ENCODE measurements at places on chromosomes 1 and 21.

DNA sequence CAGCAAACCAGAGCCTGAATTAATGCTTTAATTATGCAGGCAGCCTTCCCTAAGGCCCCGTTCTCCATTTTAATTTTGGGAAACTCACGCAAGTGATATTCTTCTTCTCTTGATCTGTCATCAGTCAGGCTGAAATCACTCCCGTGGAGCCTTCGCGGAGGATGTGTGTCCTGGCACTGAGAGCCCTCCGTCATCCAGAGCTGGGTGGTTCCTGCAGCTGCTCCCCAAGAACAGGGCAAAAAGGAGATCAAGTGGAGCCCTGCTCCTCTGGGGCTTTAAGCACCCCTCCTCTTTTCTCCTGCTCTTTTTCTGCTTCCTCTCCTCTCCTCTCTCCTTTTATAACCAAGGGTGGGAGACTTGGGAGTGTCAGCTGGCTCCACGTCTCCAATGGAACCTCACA is 133.2 kb upstream of the CACNA1E start:
- no peak for DNase-seq

DNA sequence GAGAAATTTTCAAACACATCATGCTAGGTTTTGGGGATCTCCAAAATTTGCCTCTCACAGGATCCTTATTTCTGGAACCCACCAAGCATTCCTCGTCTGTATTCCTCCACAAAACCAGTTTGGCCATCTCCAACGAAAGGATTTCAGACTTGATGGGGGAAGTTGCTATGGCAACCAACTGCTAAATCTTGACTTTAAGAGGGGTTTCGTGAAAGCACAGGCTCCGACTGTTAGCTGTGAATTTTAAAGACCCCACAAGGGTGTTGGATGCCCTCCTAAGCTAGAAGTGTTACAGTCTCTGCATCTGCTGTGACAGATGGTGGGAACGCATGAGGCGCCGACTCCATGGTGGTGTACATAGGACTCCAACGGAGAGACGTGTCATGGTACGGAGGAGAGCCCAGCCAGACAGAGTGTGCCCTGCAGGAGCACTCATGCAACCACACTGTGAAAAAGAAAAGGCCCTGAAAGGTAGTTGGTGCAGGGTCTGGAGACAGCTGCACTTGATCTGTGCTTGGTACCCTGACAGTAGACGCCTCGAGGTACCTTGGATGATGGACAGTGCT is 147.1 kb downstream of the ASTN1 start:
- no peak for DNase-seq

DNA sequence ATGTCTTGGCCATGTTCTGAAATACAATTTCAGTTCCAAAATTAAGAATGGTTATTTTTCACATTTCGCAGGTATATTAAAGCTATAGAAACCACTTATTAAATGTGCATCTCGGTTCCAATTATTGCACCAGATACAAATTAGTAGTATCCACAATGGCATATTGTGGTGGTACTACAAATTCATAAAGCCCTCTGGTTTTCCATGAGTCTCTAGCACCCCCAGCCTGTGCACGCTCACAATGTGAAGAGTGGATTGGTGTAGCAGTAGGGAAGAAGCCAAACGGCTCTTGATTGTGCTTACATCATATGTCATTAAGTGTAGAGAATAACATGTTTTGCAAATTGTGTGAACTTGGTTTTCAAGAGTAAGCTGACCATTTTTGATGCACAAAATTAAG is 1.9 kb upstream of the BRINP3 start:
- no peak for DNase-seq

DNA sequence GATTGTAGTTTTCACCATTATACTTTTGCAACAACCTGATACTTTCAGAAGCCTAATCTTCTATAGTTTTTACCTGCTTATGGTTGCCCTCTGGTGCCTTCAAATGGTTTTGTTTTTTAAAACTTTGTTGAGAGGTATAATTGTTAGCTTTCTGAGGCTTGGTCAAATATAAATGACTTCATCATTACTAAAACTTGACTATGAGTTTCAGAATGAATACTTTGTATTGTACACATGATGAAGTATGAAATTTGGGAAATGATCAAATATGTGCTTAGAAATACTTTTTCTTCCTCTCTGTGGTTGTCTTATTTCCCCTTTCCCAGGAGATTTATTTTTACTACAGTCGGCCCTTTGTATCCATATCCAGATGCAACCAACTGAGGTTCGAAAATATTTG is 151.8 kb upstream of the B3GALT2 start:
- no peak for DNase-seq

GRCh38 chr1:20322081-20322824 is 31.6 kb downstream of the VWA5B1 start:
- no peak for DNase-seq

DNA sequence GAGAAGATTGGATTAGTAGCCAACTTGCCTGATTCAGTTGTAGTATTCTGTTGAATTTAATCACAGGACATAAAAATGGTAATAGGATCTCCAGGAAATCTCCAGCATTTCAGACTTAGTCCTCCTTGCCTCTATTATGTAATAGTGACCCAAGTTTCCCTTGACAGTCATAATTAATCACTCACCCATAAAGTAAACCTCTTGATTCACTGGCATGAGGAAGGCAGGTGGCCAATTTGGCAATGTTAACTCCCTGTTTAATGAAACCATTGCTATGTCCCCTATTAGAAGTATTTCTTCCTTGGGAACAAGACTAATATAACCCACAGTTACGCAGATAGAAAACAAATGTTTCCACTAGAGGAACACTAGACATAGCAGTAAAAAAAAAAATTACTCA is 604.8 kb upstream of the CXADR start:
- DNase-seq = no peak

DNA sequence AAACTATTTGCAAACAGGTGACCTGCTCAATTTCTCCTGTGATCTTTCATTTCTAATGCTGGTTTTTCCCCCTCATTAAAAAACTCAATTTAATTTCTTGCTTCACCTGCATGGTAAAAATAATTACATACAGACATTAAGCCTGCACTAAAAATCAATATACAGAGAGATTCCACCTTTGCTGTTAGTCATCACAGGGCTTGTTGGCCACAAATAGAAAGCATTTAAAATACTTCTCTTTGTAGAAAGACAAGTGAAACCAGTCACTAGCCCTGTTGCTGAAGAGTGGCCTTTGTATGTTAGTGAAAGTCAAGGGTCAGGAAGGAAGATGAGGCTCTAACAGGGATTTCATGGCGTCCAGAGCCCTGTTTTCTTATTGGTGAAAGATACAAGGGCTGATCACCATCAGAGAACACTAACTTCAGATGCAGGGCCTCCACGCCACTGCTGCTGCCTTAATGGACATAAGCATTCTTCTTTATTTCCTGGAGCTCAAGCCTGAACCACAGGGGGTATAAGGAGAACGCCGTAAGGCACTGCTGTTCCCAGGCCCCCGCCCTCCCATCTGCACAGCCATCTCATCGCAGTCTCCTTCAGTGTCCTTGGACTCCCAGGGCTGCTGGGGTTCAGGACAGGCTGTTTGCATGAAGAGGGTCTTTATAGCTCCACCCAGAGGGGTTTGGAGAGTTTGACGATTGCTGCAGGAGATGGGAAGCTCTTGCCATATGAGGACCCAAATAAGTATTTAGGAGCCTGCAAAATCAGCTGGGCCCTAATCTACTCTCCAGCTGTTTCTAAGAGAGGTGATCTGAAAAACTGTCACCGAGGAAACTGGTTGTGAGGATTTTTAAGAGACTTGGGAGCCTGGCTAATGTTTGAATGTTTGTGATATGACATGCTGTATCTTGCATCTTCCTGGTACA is 117.3 kb upstream of the IRF2BP2 start:
- no peak for DNase-seq

GRCh38 chr1:119374208-119374874 is 5.8 kb downstream of the HAO2 start:
- DNase-seq = no peak

DNA sequence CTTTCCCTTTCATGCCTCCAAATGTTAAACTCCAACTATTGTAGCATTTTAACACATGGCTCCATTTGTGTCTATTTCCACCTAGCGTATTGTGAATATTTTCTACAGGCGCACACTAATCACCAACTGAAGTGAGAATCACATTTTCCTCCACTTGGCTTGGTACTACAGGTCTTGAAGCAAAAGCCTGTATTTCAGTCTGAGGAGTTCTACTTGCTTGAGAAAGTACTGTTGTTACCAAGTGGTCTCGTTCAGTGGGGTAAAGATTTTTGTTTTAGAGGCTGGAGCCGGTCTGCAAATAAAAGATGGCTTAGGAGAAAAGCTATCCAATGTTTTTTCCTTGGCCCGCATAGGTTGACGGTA is 550 bp upstream of the PTBP2 start:
- no peak for DNase-seq

DNA sequence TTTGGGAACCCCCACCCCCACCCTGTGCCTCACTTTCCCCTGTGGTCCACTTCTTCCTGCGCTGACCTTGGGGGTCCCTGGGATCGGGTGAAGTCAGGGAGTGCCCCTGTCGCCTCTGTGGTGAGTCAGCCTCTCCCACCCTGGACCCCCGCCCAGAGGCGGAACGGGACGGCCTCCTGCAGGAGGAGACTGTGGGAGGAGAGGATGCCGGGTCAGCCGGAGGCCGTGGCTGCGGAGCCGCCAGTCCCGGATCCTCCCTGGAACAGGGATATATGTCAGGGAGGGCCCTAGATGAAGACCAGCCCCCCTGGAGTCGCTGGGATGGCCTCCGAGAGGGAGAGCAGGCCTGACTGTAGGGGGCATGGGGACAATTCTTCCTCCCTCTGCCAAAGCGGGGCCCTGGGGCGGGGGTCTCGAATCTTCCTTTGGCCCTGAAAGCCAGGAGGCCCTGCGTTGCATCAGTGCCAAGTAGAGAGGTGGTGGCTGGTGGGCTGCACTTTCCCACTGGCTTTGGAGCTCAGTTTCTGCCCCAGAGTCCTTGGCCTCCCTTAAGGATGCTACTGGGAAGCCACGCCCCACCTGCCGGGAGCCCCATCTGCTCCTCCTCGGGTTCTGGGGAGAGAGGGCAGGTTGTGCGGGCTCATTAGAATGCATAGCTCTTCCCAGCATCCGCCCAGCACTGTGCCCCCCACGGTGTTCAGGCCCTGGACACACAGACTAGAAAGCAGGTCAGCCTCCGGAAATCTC is 930 bp downstream of the ARHGEF10L start:
- DNase-seq = peak; percentile 42

- DNase-seq = no peak
These were observed 253.4 kb downstream of the RHOU start for GRCh38 chr1:228988664-228989063.

DNA sequence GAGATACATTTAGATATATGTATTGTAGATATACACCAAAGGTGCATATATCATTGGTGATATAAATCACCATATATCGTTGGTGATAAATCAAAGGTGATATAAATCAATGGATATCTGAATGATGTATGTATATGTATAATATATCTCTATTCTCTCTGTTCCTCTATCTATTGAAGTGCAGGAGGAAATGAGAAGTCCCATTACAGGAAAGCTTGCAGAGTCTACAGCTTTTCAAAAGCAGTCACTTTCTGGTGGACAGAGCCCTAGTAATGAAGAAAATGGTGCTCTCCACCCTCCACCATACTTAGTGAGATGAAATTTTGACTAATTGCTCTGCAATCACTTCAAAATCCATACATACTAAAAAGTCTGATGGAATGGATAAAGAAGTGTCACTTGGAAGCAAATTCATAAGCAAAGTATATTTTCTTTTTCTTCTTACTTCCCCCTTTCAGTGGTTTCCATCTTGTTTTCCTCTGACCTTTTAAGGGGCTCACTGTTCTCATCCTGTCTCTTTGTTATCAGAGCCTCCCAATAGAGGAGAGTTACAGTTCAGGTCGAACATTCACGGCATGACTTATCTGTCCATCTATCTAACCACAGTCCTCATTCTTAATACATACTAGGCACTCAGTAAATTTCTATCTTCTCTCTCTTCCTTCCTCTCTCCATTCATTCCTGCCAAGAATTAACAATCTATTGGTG is 227.2 kb downstream of the KCNJ6 start:
- DNase-seq = no peak

- no peak for DNase-seq
These were observed 957 bp downstream of the EPS15 start for GRCh38 chr1:51518033-51518585.

DNA sequence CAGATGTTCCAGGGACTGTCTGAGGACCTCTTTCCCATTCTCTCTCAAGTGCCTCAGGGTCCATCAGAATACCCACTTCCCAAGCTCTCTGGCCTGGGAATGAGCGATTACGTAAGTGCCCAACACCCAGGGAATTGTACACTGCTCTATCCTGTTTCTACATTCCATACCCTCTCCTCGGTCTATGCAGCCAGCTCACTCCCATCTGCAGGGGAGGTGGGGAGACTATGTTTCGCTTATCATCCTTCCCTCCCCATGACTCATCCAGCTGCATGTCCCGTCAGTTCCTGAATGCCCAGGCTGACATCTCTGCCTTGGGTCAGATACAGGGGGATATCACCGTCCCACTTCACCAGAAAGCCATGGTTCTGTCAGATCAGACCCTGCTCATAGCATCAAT is 34.5 kb upstream of the CD1D start:
- DNase-seq = no peak

- no peak for DNase-seq
These were observed 21.7 kb downstream of the APP start for GRCh38 chr21:26148840-26149354.

GRCh38 chr1:55039342-55040082 is at the start of gene PCSK9:
Gene PCSK9 (plus strand): TSS chr1:55039548. CDS start chr1:55039838, 290 bp downstream.
- DNase-seq = no peak

DNA sequence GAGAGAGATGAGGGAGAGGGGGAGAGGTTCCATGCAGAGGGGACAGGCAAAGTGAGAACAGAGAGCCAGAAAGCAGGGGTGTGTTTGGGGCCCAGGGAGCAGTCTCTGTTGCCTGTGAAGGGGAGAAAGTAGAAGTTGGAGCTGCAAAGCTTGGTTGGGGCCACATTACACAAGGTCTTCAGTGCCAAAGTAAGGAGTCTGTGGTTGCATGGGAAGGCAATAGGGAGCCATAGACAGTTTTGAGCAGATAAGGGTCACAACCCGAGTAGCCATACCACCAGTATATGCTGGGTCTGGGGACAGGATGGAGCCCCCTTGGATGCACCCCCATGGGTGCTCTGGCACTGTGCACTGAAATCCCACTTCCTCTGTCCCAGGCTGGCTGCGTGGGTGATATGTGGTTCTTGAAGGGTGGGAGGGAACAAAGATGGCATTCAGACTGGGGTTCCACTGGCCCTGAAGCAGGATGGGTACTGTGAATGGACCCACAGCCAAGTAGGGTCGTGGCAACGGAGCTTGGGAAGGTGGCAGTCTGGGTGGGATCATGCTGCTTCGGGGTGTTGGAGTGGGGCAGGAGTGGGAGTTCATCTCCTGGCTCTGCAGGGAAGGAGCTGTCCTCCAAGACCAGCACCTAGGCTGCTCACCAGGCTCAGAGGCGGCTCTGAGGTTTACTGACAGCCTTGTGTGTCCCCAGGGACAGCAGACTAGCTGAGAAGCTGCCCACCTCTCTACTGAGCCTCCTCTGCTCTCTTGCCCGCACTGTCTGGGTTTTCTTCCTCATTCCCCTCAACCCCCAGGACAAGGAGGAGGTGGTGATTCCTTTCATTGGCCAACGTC is 12.1 kb downstream of the DRAXIN start:
- DNase-seq = no peak

- no peak for DNase-seq
These were observed 3.2 kb upstream of the THEMIS2 start for GRCh38 chr1:27868932-27869718.

- no peak for DNase-seq
These were observed 23.3 kb downstream of the TBX19 start for GRCh38 chr1:168303716-168304540.

- no peak for DNase-seq
These were observed 69.3 kb downstream of the MIS18A start for GRCh38 chr21:32209580-32209979.
